Stimulated activated CD4-positive, alpha-beta T cell treated with anti-CD3 and anti-CD28 coated beads, Interleukin-12 subunit alpha, Interleukin-12 subunit beta, amount 100 ng/mL, for 24 hours (primary cell): ENCODE measurements at places on chromosomes 11 and 22.

DNA sequence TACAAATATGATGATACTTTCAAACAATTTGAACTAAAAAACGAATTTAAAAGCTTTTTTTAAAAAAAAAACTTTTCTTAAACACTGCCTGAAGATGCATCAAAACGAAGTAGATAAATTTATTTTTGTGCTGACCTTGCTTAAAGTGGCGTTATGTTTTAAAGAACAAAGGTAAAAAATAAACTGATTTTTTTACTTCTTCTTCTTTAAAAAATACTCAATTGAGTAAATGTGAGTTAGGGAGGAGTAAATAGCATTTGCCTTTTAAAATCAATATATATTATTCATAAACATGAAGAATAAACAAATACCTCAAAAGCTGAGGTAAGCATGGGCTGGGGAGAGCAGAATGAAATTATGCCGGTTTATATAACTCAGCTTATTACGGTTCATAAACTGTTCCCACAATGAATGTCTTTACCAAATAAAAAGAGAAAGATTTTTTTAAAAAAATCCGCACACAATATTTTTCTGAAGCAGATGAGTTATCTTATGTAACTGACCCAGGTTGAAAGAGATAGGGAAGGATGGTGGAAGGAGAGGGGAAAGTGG is 9.0 kb downstream of the PAX6 start:
- no peak for DNase-seq

DNA sequence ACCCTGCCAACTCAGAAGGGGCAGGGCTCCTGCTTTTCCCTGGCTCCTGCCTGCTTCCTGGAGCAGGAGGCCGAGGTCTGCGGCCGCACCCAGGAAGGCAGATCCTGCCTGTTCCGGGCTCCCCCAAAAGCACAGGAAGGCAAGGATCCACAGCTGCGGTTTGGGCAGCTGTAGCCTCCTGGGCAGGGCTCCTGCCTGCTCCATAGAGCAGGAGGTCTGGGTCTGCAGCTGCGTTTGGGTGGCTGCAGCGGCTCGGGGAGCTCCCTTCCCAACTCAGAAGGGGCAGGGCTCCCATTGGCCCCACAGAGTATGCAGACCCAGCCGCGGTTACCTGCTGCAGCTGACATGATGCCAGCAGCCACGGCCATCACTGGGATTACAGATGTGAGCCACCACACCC is 5.5 kb downstream of the UPK2 start:
- DNase-seq: no peak

GRCh38 chr22:45912910-45913309 is 64.1 kb downstream of the WNT7B start:
- no peak for DNase-seq

DNA sequence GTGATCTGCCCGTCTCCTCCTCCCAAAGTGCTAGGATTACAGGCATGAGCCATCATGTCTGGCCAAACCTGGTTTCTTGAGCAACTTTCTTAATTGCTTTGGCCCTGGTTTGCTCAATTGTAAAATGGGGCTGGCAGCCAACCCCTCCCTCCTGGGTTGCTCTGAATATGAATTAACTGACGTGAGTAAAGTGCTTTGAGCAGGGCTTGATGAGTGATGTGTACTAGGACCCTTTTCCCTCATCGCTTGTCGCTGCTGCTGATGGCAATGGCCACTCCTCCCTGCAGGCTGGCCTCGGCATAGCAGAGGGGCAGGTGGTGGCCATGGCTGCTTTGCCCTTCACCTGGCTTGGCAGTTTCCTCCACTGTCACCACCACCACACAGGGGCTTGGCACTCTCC is 41.5 kb downstream of the RNF141 start:
- DNase-seq: no peak

GRCh38 chr22:29117799-29118477 is 45.1 kb downstream of the KREMEN1 start:
- DNase-seq: no peak

DNA sequence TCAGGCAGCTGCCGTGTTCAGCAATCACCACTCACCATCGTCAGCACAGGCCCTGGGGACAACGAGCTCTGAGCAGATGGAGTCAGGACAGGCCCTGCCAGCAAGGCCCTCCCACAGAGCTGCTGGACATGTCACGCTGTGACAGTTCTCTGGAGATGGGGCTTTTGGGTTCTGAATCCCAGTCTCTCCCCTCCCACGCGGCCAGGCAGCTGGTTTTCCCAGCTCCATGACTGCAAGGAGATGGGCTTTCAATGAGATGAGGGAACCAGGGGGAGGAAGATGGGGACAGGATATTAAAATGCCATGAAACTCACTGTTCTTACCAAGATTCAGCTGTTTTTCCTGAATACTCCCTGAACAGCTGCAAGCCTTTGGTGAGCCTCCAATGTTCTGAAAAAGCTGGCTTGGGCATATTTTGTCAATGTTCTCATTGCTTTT is 305.9 kb downstream of the BRD1 start:
- DNase-seq: no peak

DNA sequence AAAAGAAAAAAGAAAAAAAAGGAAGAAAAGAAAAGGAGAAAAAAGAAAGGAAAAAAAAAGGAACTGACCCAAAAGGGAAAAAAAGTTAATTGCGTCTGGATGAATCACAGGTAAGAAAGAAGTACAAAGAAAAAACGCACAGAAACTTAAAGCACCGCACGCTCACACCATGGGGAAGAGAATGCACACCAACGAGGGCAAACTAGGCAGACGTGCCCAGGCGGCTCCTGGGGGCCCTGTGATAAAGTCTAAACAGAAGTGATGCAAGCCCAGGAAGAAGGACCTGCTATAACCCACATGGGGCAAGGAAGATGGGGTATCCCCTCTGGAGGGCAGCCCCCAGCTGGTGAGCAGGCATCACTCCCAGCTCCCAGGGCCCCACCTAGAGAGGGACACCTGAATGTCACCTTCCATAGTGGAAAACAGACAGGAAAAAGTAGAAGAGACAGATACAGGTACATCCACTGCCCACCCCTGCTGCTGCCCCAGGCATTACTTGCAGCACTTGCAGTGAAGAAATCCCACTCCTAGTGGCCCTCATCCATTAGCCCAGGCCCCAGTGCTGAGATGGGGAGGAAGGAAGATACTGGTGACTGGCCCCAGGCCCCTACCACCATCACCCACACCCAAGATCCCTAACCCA is 28.9 kb downstream of the NAP1L4 start:
- DNase-seq: no peak
